ENCODE measurements at places on chromosomes 5 and 9.

DNA sequence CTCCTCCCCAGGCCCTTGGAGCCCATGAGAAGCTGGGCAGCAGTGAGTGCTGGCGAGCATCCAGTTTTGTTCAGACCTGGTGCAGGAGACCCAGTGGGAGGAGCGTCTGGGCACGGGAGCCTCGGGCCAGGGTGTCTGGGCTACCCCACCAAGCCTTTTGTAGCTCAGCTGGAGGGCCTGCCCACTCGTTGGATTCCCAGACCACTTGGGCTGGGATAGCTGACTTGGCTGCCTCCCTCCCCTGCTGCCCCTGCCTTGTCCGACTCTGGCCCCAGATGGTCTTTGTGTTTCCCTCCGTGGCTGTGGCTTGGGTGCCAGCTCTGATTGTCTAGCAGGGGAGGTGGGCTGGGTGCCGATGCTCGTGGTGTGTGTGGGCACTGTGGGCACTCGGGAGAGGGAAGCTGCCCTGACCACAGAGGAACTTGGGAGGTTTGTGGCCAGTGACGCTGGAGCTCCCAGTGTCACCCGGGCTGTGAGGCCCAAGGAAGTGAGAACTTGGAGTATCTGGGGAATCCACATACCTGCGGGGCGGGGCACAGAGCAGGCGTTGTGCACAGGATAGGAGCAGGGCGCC, 47.3 kb downstream of the WNK2 start:
- peak; percentile 54 for DNase-seq

GRCh38 chr5:93791518-93791972, 50.1 kb upstream of the POU5F2 start:
- no peak for DNase-seq

DNA sequence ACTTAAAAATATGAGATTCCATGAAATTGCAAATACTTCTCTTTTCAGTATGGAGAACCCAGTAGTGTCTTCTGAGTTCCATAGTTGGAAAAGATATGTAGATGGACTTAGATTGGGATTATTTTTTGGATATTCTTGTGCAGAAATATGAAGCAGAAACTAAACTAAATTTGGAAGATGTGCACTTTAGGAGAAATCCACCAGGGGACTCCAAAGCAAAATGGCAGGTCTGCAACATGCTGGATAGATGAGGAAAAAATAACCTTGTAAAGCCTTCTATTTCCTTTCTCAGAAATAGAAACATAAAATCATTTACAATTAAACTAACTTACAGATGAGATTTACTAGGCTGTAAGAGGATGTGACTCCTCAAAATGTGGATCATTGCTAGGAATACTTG, 49.2 kb upstream of the MINAR2 start:
- no peak for DNase-seq

DNA sequence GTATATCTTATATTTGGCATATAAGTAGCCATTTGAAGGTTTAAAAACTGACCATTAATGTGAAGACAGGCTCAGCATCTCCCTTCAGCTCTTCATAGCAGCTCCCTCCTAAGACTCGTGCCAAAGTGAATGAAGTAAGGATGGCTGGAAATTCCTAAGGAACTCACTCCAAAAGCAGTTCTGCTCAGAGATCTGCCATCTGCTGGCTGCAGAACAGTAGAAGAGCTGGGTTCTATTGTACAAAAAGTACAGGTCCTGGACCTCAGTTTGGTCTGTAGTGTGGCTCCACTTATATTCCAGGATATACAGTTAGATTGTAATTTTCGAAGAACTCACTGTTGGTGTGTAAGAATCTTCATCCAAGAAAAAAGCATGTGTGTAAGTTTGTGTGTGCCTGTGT, 104.9 kb upstream of the RUSC2 start:
- no peak for DNase-seq

DNA sequence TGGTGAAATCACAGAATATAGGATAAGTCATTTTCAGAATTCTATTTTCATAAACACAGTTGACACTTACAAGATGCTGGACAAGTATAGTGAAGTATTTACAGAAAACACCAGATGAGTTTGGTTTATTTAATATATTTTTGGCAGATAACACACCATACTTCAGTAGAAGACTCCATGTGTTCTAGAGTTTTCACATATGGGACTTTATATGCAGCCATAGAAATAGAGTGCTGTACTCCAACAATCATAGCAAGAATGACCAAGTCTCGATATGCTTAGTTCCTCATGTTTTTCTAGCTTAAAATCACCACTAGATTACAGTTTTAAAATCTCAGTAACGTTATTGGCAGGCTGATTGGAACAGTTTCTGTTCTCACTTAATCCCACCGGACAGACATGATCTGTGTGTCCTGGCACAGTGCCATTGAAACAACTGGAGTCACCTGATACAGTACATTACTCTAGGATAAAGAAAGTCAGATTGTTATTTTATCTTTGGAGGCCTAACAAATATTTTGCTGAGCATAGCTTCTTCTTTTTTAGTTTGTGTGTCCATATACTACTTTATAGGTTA, 45.8 kb upstream of the ERBIN start:
- DNase-seq, result no peak

DNA sequence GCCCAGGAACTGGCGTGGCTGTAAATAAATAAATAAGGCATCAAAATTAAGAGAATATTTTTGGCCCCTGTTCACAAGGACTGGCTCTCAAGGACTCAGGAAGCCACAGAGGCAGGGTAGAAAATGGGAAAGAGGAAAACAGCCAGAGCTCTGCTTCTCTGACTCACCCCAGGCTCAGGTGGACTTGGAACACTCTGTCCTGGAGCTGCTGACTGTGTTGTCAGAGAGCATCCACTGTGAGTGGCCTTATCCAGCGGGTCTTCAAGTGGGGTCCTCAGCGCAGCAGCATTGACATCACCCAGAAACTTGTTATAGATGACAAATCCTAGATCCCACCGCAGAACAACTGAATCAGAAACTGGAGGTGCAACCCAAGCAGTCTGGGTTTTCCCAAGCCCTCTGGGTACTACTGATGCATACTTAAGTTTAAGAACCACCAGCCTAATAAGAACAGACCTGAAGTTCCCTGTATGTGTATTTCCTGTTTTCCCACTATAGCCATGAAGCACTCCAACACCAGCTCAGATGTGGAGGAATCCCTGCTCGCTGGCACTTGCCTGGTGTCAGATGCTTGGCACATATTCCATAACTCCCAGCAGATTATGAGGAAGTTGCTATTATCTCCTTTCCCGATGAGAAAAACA, 20.5 kb downstream of the ADRA1B start:
- no peak for DNase-seq

GRCh38 chr9:135698236-135698635, 1.0 kb downstream of the SOHLH1 start:
- peak; percentile 68 for DNase-seq

- no peak for DNase-seq
These were observed 46.2 kb upstream of the RUFY1 start for GRCh38 chr5:179504191-179504590.

DNA sequence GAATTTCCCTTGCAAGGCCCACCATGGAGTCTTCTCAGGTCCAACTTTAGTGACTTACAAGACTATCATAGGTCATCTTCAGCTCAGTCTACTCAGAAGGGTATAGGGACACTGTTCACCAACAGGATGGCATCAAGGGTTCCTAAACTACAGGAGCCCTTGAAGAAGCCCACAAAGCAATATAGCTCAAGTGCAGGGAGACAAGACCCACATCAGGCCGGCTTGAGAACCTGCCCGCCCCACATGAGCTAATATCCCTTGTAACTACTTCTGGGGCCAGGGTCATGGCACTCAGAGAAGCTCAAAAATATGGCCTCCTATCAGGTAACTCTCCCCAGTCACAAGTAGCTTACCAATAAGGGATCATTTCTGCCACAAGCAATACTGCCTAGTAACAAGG, 249.9 kb downstream of the CDK5RAP2 start:
- no peak for DNase-seq

GRCh38 chr9:95105519-95106287, 211.8 kb downstream of the FANCC start:
- no peak for DNase-seq

DNA sequence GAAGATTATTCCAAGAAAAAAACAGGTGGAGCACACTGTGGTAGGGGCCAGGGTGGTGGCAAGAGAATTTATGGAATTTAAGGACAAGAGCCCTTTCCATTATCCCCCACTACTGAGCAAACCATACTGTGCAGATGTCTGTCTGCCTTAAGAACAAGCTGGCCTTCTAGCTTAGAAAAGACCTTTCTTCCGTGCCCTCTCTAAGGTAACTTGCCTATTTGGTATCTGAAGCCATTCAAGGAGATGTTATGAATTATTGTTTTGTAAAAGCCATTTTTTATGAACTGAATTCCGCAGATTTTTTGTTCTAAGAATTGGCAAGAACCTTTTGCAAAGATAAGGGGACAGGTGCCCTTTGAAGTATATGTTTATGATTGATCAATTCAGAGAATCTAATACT, 20.9 kb downstream of the GRAMD2B start:
- no peak for DNase-seq

- DNase-seq, result no peak
These were observed 38.1 kb upstream of the SMARCA2 start for GRCh38 chr9:1977026-1977425.

GRCh38 chr5:158033724-158034123, 174.8 kb upstream of the CLINT1 start:
- no peak for DNase-seq
